ENCODE measurements at places on chromosomes 7 and 10. TPM values are rescaled to one million over a fixed set of nuclear protein-coding genes. Genes with fewer than 3 reads are reported as not detected.

ZNF12 gene
- 22.1 TPM for total RNA-seq

AP4M1 gene
- total RNA-seq, result 13.5 TPM

DNA sequence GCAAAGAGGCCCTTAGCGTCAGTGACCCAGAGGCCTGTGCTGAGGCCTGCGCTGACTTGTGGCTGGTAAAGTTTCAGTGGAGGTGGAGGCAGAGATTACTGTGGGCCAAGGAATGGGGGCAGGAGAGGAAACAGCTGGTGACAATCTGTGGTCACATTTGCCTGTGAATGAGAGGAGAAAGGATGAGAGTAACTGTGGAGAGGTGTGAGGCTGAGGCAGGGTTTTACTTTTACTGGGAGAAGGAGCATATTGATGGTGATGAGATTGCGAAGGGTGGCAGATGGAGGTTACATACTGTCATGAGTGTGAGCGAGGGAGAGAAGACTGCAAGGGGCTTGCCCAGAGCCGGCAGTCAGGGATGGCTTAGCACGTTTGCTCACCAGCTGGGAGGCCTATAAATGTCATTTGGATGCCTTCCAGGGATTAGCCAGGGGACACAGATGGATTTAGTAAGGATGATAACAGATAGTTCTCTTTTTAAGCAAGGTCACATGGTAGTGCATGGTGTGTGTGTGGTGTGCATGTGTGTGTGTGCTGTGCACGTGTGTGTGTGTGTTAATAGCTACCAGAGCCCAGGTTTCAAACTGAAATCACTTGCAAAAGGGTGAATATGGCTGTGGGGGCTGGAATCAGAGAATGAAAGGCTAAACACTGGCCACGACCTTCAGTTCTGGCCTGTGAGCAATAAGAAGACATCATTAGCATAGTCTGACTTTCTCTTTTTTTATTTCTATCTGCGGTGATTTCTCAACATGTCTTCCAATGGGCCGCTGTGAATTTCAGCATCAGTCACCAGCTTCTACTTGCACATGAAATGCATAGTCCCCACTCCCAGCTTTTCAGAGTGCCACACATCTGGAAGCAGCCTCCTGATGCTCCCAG is 291.5 kb upstream of the ZNF32 start:
- no peak for DNase-seq
- H3K27ac ChIP-seq, result no peak overlapping the region
- H3K4me3 ChIP-seq, result no peak overlapping the region
- peaks cover 6% of the 10 kb centered on the region for H3K4me1 ChIP-seq
- peaks cover 22% of the 10 kb centered on the region for H3K27me3 ChIP-seq

DNA sequence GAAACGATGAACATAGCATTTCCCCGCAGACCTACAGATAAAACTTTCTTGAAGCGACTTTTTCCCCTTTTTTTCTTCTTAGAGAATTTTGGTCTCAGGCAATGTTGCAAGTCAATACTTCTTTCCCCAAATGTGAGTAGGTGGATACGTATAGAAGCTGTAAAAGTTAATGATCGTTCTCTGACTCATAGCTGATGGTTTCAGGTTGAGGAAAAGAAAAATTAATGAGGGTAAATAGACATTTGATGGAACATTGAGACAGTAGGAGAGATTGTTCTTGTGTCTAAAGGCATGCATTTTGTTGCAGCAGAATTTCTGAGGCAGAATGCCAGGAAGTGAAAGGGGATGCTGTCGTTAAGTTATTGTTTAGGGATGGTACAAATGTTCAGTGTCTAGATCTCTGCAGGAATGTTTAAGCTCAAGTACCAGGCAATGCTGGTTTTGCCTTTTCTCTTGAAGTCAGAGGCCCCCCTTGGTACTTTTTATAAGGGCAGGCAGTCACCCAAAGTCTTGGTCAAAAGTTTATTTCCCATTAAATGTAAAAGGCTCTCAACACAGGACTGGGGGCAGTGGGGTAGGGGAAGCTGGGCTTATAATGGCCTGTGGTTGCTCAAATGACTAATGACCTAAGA is 9.3 kb downstream of the TCF7L2 start:
- peak; percentile 41 for DNase-seq
- H3K4me3 ChIP-seq, result peak overlapping the region; percentile 20
- H3K27ac ChIP-seq, result peak overlapping the region; percentile 62
- H3K36me3 ChIP-seq, result peaks cover 35% of the 10 kb centered on the region
- H3K27me3 ChIP-seq, result no peaks in the 10 kb centered on the region

DNA sequence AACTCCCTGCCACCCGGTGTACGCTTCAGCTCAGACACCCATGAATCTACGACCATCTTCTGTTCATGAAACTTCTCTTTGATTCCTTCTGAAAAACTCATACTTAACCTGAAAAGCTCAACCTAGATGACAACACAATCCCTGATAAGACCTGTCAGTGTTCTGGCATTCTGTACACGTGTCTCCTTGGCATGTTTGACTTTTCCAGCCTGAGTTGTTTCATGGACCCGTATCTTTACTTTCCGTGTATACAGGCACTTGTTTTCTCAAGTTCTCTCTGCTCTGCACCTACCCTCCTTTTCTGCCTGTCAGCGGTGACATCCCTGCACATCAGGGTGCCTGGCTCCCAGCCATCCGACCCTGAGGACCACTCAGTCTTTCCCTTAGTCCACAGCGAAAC is 103.3 kb downstream of the LARP4B start:
- no peak overlapping the region for H3K27ac ChIP-seq
- H3K4me1 ChIP-seq, result no peaks in the 10 kb centered on the region
- DNase-seq, result no peak
- no peaks in the 10 kb centered on the region for H3K27me3 ChIP-seq
- peaks cover 85% of the 10 kb centered on the region for H3K36me3 ChIP-seq

All from MCF 10A (cell line).